H7 (cell line): ENCODE measurements at places on chromosomes 12 and 14. TPM values are rescaled to one million over a fixed set of nuclear protein-coding genes. Genes with fewer than 3 reads are reported as not detected.

DNA sequence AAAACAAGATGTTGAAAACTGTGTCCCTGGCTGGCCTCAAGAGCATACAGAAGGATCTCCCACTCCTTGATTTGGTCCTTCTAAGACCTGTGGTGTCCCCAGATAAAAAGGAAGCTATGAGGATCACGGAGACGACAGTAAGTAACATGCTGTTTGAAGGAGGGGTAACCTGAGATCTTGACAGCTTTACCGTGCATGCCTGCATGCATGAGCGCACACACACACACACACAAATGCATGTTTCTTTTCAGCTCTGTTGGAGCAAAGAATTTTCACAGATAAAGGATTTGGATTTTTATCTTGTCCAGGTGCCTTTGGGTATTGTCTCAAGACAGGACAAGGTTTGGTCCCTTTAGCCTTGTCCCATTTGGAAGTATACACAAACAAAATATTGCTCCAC, 411.6 kb upstream of the CCDC196 start:
- no peak for DNase-seq

DNA sequence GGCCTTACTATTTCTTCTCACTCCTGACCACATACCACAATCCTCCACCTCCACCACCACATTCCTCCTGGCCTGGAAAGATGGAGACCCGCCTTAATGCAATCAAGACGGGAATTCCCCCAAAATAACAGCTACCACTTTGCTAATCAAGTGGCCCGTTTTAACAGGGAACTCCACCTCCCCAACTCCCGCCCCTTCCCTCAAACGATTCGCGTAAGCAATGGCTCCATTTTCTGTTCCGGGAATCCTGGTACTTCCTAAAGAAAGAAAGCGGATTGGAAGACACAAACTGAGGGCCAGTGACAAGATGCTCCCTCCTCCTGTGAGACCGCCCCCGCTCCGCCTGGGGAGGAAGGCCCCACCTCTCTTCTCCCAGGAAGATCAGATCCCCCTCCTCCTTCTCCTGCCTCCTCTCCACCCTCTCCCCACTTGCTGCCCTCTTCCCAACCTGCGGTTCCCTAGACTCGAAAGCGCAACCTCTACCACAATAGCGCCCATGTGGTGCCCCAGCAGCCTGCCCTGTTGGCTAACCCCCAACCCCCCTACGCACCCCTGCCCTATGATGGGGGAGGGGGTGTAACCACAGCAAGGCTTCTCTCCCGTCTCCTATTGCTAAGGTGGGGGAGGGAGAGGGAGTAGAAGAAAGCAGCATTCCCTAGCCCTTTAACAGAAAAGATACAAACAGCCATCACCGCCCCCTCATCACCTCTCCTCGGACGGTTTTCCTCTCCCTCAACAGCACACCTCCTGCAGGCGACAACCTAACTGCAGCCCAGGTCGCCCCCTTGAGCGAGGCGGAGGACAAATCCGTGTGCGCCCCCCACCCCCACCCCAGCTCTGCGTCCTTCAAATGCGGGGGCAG, 777 bp downstream of the ARF3 start:
- peak; percentile 93 for DNase-seq

GRCh38 chr14:103385929-103386712, 906 bp downstream of the MARK3 start:
- DNase-seq: peak; percentile 53

GRCh38 chr12:8589679-8590078, 23.0 kb downstream of the AICDA start:
- no peak for DNase-seq

- DNase-seq: no peak
Observed at GRCh38 chr12:47591361-47591791, 114.5 kb downstream of the RPAP3 start.

GRCh38 chr14:42224053-42224888, 617.6 kb downstream of the LRFN5 start:
- peak; percentile 35 for DNase-seq

TAS2R19 gene
- 0.62 and 1.3 TPM in 2 replicates for total RNA-seq

- DNase-seq: no peak
Observed at GRCh38 chr12:268483-268840, 5.8 kb upstream of the SLC6A13 start.

DNA sequence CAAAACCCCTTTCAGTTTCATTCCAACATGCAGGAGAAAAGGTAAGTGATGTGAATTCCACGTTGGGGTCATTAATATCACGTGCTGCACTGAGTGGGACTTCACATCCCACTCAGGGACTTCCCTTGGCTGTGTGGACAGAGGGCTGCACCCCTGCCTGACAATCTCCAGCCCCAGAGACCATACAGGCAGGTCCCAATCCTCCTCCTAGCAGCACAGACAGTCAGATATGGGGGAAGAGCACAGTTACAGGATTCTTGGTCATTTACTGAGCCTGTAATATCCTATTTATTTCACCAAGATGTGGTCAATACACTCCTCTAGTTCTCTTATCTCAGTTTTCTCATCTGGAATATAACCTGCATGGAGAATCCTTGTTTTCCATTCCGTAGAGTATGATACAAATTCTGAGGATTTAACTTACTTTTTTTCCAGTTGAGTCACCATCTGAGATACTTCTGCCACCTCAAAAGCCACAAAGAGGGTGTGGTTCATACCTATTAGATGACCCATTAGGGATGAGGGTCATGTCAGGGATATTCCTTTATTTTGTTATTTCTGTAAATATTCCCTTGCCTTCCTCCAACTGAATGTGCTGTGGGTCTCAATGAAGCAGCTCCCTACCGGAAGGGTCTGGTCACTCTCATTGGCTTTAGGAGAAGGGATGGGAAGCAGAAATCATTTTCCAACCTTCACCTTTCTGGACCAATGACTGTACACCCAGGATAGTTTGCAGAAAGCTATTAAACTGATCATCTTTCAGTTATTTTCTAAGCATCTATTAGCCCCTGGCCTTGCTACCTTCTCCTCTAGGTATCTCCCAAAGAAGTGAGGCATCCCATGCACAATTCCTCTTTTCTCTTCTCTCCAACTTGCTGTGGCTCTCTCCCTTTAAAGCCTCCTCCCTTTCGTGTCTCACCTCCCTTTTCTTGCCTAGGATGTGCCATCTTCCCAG, 43.0 kb upstream of the NTF3 start:
- DNase-seq: no peak

GRCh38 chr12:123141615-123142517, 9.0 kb downstream of the PITPNM2 start:
- DNase-seq: no peak

- no peak for DNase-seq
Observed at GRCh38 chr14:100049220-100049619, 16.0 kb upstream of the EVL start.

DNA sequence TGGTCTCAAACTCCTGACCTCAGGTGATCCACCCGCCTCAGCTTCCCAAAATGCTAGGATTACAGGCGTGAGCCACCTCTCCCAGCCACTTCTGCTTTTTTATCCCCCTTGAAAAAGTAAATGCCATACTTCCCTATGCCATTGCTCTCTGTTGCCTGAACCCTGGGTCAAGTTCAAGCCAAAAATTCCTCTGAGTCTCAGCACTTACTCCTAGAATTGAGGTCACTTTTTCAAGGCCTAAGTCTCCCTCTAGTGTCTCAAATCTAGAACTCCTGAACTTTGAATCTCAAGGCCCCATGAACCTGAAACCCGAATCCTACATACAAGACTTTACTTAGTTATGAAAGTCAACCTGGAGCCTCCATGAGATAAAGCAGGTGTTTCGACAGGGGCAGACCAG, 1.4 kb upstream of the APOBEC1 start:
- peak; percentile 65 for DNase-seq
